Neural progenitor cell (in vitro differentiated cells): ENCODE measurements at places on chromosomes 1 and 21.

DNA sequence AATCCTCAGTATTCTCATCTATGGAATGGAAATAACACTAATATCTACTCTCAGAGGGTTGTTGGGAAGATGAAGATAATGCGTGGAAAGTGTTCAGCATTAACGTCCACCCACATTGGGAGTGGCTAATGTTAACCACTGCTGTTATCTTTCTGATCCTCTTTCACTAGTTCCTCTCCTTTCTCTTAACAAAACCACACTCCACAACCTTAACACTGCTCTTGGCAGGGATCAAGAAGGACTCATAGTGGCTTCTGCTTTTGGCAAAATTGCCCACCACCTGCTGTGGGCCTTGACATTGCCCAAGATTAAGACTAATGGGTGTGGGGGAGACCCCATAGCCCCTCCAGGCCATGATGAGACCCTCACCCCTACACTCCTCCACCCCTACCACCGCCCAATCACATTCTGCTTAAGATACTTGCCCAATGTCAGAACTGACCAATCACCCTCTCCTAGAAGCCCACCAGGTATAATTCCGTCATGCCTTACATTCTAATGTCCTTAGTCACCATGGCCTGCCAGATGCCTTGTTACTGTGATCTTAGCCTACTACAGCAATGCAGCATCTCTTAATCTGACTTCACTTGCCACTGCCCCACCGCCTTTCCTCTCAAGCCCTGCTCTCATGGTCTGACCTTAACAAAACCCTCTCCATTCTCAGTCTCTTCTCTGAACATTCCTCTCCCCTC is 27.1 kb downstream of the DHCR24 start:
- no peaks in the 10 kb centered on the region for H3K4me1 ChIP-seq
- H3K27me3 ChIP-seq = no peaks in the 10 kb centered on the region
- peaks cover 2% of the 10 kb centered on the region for H3K36me3 ChIP-seq
- H3K4me3 ChIP-seq = no peak overlapping the region
- no peak overlapping the region for H3K27ac ChIP-seq

- H3K27me3 ChIP-seq = no peaks in the 10 kb centered on the region
- H3K27ac ChIP-seq = no peak overlapping the region
- H3K4me1 ChIP-seq = no peaks in the 10 kb centered on the region
Measured at GRCh38 chr1:62637392-62638105, 40.2 kb downstream of the ANGPTL3 start.

DNA sequence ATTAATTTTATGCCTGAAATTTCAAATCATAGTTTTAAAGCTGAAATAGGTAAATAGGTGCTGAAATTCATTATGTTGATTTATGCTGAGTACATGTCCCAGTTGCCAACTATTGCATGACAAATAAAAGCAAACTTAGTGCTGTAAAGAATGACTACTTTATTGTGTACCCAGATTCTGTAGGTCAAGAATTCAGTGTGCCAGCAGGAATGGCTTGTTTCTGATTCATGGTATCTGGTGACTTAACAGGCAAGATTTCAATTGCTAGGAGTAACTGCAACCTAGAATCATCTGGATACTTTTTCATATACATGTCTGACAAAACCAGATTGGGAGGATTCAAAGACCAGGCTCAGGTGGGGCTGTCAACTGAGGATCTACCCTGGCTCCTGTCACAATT is 678.4 kb upstream of the ADAMTS5 start:
- no peak overlapping the region for H3K27ac ChIP-seq
- H3K36me3 ChIP-seq = no peaks in the 10 kb centered on the region
- no peaks in the 10 kb centered on the region for H3K27me3 ChIP-seq
- H3K4me3 ChIP-seq = no peak overlapping the region

- no peak overlapping the region for H3K4me3 ChIP-seq
- H3K36me3 ChIP-seq = no peaks in the 10 kb centered on the region
- no peak for DNase-seq
- H3K27me3 ChIP-seq = peaks cover 42% of the 10 kb centered on the region
Measured at GRCh38 chr1:47388030-47388890, 27.8 kb upstream of the FOXE3 start.

DNA sequence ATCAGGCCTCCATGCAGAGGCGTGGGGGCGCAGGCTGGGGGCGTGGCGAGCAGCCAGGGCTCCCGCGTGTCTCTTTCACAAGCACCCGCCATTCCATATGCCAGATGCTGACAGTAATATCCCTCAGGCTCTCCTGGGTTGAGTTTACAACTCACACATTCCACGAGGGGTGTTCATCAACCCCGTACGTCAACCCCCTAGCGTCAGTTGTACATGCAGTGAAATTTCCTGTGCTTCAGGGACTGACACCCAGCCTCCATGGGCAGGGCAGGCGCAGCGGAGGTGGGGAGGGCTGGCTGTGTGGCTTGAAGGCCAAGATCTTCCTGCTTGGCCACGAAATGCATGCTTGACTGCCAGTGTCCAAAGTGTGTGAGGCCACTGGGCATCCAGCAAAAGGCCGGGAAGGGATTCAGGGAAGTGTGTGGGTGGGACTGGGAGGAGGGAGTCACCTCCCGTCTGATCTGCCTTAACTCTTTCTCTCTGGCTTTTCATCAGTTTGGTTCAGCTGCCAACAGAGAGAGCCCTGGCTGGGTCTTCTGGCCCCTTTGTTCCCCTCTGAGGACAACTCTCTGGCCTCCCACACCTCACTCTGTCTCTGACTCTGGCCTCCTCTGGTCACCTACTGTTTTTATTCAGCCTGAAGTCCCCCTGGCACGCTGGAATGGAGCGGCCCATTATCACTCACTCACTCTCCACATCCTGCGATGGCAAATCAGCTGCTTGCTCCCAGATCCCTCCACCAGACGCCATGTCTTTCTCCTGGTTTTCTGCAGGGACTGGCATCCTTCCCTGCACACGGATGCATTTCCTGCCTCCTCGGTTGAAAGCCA is 33.8 kb downstream of the CLIC6 start:
- peaks cover under 1% of the 10 kb centered on the region for H3K4me1 ChIP-seq
- H3K36me3 ChIP-seq = no peaks in the 10 kb centered on the region
- no peak for DNase-seq
- no peaks in the 10 kb centered on the region for H3K27me3 ChIP-seq

DNA sequence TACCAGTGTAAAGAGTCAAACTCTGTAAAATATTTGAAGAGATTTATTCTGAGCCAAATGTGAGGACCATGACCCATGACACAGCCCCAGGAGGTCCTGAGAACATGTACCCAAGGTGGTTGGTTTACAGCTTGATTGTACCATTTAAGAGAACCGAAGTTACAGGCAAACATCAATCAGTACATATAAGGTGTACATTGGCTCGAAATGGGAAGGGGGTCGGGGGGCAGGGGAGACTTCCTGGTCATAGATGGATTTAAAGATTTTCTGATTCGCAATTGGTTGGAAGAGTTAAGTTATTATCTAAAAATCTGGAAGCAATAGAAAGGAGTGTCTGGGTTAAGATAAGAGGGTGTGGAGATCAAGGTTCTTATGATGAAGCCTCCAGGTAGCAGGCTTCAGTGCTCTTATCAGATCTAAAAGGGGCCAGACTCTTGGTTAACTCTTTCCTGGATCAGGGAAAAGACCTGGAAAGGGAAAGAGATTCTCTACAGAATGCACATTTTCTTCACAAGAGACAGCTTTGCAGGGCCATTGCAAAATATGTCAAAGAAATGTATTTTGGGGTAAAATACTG is 47.5 kb upstream of the NTPCR start:
- peaks cover 10% of the 10 kb centered on the region for H3K4me1 ChIP-seq
- no peak for DNase-seq
- H3K4me3 ChIP-seq = no peak overlapping the region
- H3K36me3 ChIP-seq = no peaks in the 10 kb centered on the region

- no peaks in the 10 kb centered on the region for H3K36me3 ChIP-seq
- H3K27me3 ChIP-seq = no peaks in the 10 kb centered on the region
- DNase-seq = peak; percentile 94
- H3K27ac ChIP-seq = peak within 1 kb of the TSS; percentile 83
- peaks cover 16% of the 10 kb centered on the region for H3K4me1 ChIP-seq
Measured at GRCh38 chr1:52726265-52727113, at the start of gene ZYG11B. ZYG11B (plus strand) TSS chr1:52726453; CDS start chr1:52726654, 201 bp downstream.

DNA sequence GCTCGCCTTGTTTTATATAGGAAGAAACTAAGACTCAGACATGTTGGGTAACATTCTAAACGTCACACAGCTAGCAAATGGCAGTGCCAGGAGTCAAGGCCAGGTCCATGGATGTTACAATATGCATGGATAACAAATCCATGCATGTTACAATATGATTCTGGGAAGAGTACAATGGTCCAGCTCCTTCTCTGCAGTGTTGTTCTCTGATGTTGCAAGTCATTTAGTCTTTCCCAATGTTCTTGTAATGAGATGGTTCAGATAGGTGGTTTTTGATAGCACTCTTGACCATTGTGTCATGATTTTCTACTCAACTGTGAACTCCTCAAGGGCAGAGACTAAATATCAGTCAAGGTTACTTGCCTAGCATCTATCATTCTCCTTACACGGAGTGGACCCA is 15.7 kb upstream of the LRRN2 start:
- no peak overlapping the region for H3K4me3 ChIP-seq
- DNase-seq = no peak
- peaks cover 18% of the 10 kb centered on the region for H3K27me3 ChIP-seq
- H3K4me1 ChIP-seq = peaks cover 3% of the 10 kb centered on the region
- H3K36me3 ChIP-seq = no peaks in the 10 kb centered on the region
- H3K27ac ChIP-seq = no peak overlapping the region

DNA sequence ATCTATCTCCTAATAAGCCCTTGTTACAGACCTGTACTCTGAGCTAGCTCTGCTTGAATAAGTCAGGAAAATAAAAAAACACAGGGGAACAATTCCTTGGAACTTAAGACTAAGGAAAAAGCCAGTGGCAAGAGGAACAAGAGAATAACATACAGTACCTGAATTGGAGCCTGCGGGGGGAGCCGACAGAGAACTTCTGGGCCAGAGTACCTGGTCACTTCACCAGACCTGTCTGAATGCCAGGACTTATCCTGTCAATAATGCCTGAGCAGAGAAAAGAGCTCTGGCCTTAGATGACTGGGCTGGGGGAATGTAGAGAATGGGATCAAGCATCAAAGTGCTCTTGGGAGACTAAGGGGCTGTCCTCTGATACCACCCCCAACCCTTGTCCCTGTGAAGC is 15.1 kb downstream of the PEA15 start:
- H3K27me3 ChIP-seq = no peaks in the 10 kb centered on the region
- H3K4me1 ChIP-seq = peaks cover 18% of the 10 kb centered on the region
- peak; percentile 55 for DNase-seq
- H3K36me3 ChIP-seq = no peaks in the 10 kb centered on the region
- H3K4me3 ChIP-seq = no peak overlapping the region

DNA sequence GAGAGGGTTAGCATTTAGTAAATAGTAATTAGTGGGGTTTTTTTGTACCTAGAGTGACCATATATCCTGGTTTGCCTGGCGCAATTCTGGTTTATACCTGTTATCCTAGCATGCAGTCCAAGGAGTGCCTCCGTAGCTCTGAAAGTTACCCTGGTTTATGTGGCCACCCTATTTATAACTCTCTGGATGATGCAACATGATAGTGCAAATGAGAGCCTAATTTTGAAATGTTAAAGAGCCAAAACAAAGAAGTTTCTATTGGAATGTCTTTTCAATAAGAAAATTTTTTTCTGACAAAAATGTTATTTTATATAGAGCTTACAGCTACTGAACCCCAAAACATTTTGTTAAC is 5.7 kb downstream of the AHCYL1 start:
- H3K27ac ChIP-seq = no peak overlapping the region
- H3K4me3 ChIP-seq = no peak overlapping the region
- H3K4me1 ChIP-seq = peaks cover 25% of the 10 kb centered on the region
- no peaks in the 10 kb centered on the region for H3K27me3 ChIP-seq

DNA sequence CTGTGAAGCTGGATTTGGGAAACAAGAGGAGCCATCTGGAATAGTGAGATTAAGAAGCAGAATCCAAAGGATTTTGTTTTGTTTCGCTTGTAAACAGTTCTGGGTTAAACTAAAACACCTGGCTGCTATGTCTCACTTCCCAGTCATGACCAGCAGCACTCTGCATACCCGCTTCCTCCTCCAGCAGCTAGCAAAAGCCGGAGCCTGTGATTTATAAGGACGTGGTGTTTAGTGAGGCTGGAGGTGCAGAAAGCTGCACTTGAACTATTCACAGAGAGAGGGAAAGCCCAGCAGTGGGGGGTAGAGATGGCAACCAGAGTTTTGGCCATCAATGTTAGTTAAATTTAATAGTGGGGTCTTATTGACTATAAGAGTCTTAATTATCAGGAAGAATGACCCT is 240.2 kb downstream of the AJAP1 start:
- no peaks in the 10 kb centered on the region for H3K4me1 ChIP-seq
- H3K27ac ChIP-seq = no peak overlapping the region
- no peak for DNase-seq
- H3K36me3 ChIP-seq = no peaks in the 10 kb centered on the region
- H3K27me3 ChIP-seq = no peaks in the 10 kb centered on the region

GRCh38 chr1:9249263-9249533 is 14.6 kb downstream of the H6PD start:
- no peak overlapping the region for H3K4me3 ChIP-seq
- H3K4me1 ChIP-seq = peaks cover 48% of the 10 kb centered on the region
- H3K36me3 ChIP-seq = no peaks in the 10 kb centered on the region

DNA sequence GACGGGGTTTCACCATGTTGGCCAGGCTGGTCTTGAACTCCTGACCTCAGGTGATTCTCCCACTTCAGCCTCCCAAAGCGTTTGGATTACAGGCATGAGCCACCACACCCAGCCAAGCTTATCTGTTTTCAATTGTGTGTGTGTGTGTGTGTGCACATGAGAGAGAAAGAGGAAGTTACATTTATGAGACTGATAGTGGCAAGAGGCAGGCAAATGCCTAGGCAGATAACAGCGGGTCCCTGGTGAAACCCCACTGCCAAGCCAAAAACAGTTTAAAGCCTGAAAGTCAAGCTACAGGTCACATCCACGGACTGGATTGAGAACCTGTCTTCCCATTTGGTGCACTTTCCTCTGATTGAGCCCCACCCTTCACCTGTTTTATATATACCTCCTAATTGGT is 35.1 kb upstream of the IFNGR2 start:
- no peak overlapping the region for H3K4me3 ChIP-seq
- no peak for DNase-seq

DNA sequence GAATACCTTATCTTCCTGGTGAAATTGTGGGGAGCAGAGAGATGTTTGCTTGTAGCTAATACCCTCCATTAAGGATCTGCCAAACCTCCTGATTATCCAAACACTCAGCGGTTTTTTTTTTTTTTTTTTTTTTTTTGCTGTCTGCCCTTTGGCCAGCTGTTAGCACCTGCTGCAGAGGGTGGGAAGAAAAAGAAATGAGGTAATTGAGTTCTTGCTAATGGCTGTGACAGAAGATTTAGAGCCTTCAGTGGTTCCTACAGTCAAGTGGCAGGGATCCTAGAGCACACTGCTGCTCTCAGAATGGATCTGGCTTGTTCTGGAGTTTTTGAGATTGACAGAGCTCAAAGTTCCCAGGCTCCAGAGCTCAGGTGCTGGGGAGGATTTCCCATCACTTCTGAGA is 342.5 kb downstream of the DISC1 start:
- no peaks in the 10 kb centered on the region for H3K36me3 ChIP-seq
- DNase-seq = no peak
- peaks cover 12% of the 10 kb centered on the region for H3K4me1 ChIP-seq
- H3K4me3 ChIP-seq = no peak overlapping the region

DNA sequence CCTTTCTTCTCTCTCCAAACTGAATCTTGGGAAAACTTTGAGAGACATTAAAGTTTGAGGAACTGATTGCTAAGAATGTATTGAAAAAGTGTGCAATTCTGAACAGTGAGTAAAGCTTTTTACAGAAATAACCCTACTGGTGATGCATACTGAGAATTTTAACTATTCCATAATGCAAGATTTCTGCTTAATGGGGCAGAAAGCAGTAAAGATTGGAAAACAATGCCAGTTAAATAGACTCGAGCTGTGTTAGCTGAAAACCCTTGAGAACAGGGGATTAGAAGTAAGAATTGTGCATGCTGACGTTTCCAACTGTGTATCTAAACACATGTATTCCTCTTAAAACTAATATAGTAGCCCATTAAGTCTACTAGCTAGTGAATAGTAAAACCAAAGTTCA is 1500.2 kb upstream of the PRMT6 start:
- peak; percentile 13 for DNase-seq
- H3K4me3 ChIP-seq = no peak overlapping the region
- no peaks in the 10 kb centered on the region for H3K4me1 ChIP-seq
- H3K36me3 ChIP-seq = no peaks in the 10 kb centered on the region
- H3K27me3 ChIP-seq = no peaks in the 10 kb centered on the region
- H3K27ac ChIP-seq = no peak overlapping the region
